ENCODE measurements at places on chromosomes 1 and 21.

- DNase-seq: no peak
Measured at GRCh38 chr1:12135612-12136011, 31.2 kb upstream of the TNFRSF1B start.

DNA sequence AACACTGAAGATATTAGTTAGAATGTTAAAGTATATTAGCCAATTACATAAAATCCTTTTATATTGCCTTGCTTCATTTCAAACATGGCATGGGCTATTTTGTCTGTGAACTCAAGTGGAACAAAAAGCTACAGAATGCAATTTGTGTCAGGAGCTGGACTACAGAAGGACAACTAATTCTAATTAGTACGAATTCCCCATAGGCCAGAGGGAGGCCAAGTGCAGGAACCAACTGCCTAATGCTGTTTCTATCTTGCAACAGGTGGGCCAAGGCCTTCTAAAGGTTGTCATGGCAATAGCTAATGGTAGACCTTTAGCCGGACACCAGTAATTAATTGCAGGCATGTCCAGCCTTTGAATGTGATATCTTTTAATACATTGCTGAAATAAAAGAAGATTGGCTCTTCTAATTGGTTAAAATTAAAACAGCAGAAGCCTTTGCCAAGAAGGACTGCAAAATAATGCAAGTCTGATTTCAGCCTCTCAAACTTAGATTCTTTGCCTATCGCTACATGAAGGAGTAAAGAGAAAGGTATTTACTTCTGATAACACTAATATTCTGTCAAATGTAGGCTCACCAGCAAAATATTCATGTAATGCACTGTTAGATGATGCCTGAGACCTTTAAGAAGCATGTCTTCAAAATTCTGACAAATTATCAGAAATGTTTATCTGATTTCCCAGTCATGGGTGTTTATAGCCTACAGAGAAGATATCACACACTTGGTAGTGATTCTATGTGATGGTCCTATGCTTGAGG, 232.1 kb downstream of the LMO4 start:
- no peak for DNase-seq

DNA sequence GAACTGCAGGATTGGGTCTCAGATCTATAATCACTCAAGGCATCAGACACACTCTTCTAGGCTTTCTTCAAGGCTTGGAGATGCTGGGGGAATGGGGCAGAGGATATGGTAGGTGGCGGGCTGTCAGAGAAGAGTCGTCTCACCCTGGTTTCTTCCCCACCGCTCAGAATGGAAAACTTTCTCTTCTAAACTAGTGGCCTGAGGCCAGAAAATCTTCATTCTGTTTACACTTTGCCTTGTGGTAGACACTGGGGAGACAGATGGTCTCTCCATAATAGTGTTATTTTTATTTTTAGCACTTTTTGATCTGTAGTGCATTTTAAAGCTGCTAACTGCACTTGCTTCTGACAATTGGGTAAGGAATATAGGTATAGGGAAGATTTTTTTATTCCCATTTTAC, 2.6 kb downstream of the PRELP start:
- DNase-seq: no peak

GRCh38 chr1:150106341-150106740, 38.8 kb downstream of the VPS45 start:
- DNase-seq: peak; percentile 73

DNA sequence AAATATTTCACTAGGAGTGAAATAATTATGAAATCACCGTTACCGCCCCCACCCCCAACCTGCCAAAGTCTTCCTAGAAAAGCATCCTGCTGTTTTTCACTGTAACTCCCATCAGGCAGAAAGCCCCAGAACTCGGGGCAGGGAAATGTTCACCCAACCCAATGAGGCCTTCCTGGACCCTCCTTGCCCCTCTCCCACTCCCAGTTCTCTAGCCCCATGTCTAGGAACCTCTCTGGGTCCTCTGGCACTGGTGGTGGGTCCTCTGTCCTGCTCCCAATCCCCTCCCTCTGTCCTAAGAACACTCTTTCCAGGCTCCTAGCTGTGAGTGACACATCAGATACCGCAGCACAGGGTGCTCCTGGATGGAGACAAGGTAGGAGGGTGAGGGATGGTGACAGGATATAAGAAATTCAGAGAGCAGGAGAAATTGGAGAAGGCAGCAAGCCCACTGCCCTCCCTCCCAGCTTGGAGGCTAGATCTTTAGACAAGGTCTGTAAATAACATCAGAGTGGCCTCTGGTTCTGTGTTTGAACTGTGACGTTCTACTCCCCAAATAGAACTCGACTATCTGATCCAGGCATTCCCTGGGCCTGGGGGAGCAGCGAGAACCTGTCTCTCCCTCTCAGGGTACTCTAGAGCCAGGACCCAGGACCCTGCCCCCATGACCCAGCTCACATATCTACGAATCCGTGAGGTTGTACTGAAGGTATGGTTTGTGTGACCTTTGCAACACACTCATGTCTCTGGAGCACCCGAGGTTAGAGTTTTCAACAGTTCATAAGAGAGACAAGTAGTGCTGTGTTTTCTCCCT, 23.3 kb upstream of the BTG2 start:
- no peak for DNase-seq

Measured in NCI-H526 (cell line).